ENCODE measurements at places on chromosomes 3 and 15.

DNA sequence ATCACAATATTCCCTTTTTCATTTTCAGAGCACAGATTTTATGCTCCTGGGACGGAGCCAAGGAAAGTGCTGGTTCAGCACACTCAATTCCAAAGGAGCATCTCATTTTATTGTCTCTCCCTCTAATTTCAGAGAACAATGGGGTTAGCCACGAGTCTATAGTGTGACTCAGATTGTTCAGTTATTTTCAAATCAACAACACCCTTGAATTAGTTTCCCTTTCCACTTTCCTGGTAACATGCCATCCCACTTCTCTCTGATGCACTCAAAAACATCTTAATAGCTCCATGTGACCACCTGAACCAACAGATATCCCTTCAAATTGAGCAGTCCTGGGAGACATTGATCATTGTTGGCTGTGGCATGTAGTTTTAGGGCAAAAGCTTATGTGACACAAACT, 389.7 kb upstream of the MDFIC2 start:
- no peak for DNase-seq

- no peak for DNase-seq
Measured at GRCh38 chr3:52090131-52090932, 34.0 kb upstream of the DUSP7 start.

DNA sequence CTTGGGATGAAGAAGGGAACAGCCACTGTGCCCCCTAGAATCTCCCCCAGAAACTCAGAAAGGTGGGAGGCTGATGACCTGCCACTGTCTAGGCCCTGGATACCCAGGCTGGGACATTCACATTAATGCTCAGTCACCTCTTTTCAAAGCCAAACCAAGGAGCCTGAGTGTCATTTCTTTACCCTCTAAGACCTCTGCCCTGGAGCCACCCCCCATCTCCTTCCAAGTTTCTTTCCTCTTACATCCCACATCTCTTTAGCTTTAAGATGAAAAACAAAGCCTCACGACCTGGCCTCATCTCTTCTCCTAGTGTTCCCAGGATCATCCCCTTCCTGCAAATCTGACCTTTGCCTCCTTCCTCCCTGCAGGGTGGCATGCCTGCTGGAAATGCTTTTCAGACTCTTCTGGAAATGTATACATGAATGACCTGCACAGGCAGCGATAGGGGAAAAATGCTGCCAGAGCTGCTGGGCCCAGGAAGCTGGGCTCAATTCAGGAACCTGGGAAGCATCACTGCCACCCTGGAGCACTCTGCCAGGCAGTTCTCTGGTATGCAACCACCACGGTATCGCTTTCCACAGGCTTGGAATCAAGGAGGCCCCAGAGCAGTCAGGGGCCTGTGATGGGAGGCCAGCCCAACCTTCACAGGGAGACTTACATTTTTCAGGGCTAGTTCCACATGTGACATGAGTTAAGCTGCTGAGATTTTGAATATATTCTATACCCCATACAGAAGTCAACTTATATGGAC, 67.6 kb downstream of the DAPK2 start:
- DNase-seq, result no peak

GRCh38 chr3:55516392-55517030, 29.4 kb upstream of the WNT5A start:
- DNase-seq, result no peak

DNA sequence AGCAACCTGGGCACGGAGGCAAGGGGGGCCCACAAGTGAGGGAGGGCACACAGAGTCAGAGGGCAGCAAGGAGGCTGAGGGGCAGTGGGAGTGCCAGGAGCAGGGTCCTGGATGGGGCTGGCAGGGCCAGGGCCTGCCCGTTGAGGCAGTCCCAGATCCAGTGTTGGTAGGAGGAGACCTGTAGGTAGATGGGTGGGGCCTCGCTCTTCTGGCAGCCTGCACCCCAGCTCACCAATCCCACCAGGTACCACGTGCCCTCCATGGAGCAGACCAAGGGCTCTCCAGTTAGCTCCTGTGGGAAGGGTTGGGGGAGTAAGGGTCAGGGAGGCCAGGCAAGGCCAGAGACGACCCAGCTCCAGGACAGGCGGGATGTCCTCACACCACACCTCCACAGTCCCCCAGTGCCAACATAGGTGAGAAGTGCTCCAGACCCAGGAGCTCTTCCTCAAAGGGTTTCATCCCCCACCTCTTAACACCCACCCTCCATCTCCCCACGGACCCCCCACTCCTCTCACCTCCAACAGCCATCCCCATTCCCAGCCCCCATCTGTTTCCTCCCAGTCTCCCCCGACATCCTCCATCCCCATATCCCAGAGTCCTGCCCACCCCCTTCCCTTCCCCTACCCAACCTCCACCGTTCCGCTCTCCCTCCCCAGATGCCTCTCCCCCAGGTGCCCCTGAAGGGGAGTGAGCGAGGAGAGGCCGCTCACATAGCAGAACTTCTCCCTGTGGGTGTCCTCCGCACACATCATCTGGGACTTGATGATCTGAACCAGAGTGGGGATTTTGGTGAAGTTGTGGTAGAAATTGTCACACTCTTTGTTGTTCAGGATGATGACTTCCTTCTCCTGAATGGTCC, 5.2 kb downstream of the PRSS50 start:
- DNase-seq, result no peak
